Suppressor macrophage (primary cell): ENCODE measurements at places on chromosomes 5 and 9.
A peak's percentile ranks its signal among the peaks of the same experiment; 100 is the strongest.

DNA sequence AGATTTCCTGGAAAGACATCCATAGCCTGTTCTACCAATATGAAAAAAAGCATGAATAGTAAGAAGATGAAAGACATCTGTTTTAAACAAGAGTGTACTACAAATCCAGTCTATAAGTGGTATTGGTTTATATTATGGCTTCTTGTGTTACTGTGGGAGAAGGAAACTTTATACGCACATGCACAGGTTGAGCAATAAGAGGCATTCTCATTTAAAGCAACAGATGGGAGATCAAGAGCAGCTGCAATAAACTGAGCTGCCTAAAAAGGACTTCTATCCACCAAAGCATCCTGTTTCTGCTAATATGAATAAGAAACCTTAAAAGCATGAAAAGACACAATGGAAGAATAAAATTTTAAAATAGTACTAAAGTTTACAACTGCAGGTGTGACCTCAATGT is 8.6 kb upstream of the PCDHB1 start:
- no peak for DNase-seq

- DNase-seq, result no peak
These were observed 45.6 kb downstream of the CNTRL start for GRCh38 chr9:121120386-121120785.

DNA sequence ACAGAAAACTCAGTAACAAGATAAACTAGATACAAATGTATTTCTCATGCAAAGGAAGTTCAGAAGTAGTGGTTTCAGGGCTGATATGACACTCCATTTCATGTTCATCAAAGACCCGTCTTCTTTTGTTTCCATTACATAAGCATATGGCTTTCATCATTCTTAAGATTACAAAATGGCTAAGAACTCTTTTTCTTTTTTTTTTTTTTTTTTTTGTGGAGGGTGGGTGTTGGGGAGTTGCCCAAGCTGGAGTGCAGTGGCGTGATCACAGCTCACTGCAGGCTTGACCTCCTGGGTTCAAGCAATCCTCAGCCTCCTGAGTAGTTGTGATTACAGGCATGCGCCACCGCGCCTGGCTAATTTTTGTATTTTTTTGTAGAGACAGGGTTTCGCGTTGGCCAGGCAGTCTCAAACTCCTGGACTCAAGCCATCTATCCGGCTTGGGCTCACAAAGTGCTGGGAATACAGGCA is 22.0 kb upstream of the PTBP3 start:
- DNase-seq, result no peak

GRCh38 chr5:117881426-117882230 is 1106.7 kb downstream of the DTWD2 start:
- DNase-seq, result no peak

GRCh38 chr9:17509151-17509550 is 69.7 kb upstream of the SH3GL2 start:
- no peak for DNase-seq

DNA sequence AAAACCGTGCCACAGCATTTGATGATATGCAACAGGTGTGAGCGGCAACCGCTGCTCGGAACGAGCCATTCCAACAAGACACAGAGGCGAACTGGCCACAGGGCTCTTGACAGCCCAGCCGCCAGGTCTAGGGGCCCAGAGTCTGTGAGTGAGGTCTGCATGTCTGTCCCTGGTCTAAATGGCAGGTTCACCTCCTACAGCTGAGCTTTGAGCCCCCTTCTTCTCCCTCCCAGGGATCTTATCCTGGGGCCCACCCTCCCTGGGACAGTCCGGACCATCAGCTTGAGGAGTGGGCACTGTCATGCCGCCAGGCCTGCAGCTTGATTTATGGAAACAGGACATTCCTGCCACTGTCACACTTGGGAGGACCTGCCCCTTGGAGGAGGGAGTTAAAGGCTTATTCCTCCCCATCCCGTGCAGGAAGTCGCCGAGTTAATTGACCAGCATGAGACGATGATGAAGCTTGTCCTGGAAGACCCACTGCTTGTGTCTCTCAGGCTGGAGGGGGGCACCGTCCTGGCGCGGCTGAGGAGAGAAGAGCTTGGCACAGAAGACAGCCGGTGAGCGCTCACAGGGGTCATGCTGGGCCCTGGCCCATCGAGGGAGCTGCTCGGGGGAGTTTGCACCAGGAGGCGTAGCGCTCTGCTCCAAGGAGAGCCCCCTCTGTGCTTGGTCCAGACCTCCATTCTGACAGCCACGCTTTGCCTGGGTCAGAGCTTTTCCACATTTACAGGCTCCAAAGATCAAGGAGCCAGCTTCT is 35.5 kb upstream of the LRRC14B start:
- no peak for DNase-seq

GRCh38 chr9:78015241-78015640 is 16.4 kb downstream of the GNAQ start:
- peak; percentile 37 for DNase-seq

DNA sequence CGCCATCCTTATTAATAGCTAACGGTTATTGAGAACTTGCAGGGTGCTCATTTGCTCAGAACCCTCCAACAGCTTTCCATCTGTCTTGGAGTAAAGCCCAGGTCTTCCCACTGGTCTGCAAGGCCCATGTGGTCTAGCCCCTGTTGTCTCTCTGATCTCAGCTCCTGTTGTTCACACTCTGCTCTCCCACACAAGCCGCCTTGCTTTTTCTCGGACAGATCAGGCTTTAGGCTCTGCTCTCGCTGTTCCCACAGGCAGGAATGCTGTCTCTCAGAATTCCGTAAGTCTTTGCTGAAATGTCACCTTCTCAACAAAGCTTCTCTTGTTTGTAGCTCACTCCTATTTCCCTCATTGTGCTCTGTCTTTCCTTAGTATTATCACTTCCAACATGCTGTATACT is 34.3 kb downstream of the GPR107 start:
- no peak for DNase-seq

DNA sequence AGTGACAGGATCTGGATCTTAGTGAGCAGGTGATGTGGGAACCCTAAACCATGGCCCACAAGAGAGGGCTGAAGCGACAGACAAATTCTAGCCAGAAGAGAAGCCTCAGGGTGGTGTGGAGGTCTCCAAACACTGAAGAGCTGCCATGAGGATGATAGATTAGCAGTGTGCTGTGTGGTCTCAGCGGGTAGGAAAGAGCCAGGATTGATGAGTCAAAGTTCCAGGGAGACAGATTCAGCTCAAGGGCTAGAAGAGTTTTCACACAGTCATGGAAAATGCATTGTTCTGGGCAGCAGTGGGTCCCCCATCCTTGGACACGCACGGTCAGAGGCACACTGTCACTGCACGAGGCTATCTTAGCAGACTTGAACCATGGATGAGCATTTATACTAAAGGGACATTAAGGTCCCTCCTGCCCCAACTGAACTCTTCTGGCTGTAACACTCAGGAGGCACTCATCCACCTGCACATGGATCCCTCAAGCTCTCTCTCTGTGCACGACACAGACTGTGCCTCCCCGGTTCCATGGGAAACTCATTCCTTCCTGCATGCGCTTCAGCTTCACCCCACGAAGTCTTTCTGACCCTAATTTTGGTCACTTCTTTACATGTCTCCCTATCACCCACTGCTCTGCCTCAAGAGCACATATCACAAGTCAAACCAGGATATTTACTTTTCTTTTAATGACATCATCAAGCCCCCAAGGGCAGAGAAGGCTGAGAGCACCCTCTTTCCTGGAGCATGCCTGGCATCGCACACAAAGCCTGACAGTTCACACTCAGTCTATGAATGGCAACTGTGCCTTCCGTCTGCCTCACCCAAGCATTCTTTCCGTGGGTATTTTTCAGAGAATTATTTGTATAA is 84.8 kb downstream of the TLE1 start:
- no peak for DNase-seq

DNA sequence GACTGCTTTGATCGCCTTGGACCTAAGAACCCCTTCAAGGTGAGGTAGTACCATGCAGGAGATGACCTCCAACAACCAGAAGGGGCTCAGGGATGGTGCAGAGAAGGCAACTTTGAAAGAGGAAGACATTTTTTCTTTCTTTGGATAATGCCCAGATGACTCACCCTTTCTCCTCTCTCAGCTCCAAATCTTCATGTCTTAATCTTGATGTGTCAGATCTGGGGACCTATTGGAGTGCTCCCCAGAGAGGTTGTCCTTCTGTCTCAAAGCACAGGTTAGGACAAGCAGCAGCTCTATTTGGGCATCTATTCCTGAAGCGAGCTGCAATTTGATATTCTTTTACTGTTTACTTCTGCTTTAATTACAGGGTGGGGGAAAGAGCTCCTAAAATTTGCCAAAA is 229.9 kb upstream of the MAP3K1 start:
- DNase-seq, result peak; percentile 20

DNA sequence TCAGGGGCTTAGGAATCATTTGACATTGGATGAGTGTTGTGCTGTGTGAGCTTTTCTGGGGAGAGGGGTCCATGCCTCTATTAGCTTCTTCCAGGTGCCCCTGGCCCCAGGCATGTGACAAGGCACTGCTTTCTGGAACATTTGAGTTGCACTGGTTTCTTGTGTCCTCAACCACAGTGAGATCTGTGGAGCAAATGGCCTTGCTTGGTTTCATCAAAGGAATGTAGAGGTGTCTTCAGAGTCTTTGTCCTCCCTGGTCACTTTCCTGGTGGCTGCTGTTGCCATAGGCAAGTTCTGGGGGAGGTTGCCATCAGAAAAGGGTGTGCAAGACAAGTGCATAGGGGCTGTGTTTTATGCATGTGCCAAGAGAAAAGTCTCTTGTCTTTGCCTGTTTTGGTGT is 157.5 kb downstream of the MACROH2A1 start:
- DNase-seq, result no peak

DNA sequence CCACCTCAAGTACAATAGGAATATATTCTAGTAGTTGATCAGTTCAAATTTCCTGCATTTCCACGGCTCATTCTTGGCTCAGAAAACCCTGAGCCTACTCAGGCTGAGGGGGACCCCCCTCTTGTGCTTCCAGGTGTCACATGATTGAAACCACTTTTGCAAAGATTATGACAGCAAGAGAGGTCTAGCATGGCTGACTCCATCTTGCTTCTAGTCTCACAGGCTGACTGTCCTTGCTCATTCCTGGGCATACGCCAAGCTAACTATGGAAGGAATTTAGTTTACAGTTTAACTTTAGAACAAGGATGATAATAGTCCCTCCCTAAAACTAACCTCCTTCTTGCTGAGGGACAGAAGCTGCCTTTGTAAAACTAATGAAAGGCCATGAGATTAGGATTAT is 154.1 kb downstream of the SNX18 start:
- DNase-seq, result no peak

- DNase-seq, result no peak
These were observed 55.0 kb upstream of the TRPC7 start for GRCh38 chr5:136420168-136420898.

GRCh38 chr9:5611321-5612184 is 17.4 kb upstream of the RIC1 start:
- DNase-seq, result no peak

GRCh38 chr9:24590432-24590831 is 44.7 kb upstream of the IZUMO3 start:
- DNase-seq, result no peak

DNA sequence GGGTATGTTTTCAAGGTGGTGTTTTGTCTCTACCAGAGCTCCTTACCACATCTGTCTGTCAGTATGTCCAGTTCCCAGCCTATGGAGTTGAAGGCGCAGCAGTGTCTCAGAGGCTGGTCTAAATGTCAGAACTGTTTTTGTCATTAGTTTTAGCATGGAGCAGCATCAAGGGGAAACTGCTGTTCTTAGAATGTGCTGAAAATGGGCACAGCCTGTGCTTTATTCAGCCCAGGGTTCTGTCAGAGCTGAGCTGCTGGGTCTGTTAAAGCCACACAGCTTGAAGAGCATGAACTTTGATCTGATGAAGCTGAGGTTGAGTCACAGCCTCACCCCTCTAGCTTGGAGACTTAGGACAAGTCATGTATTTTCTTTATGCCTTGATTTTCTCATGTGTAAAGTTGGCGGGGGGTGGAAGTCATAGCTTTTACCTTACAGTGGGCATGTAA is 71.9 kb downstream of the RALGPS1 start:
- DNase-seq, result no peak

- DNase-seq, result no peak
These were observed 282.7 kb upstream of the POU5F2 start for GRCh38 chr5:94024101-94024500.

DNA sequence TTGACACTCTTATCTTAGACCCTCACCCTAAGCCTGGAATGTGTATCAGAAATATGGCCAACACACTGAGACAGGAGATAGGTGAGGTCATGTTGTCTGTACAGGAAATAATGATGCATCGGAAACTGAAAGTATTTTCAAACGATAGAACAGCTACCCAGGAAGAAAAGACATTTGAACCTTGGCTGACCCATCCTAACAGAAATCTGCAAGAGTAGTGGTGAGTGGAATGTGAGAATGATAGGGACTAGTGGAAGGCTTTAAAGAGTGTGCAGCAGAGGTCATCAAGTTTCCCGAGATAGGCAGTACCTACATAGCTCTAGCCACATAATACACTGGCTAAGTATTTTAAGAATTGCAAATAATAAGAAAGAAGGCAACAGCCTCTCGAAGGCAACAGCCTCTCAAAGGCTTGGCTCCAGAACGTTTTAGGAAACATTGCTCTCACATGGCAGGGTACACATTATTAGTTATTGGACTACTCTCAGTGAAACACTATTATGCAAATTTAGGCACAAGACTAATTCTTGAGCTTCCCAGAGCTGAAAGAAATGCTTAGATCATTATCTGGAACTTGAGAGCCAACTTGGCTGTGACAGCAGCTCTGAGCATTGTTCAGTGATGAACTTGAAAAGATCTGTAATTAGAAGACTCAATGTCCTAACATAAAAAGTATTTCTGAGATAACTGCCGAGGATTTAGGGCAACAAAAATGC is 133.1 kb upstream of the FBXL7 start:
- no peak for DNase-seq

GRCh38 chr5:81239613-81240012 is 6.5 kb downstream of the CKMT2 start:
- DNase-seq, result no peak

GRCh38 chr9:16640649-16641048 is 229.8 kb downstream of the BNC2 start:
- DNase-seq, result no peak

- no peak for DNase-seq
These were observed 15.2 kb downstream of the FBXL7 start for GRCh38 chr5:15515229-15515628.

DNA sequence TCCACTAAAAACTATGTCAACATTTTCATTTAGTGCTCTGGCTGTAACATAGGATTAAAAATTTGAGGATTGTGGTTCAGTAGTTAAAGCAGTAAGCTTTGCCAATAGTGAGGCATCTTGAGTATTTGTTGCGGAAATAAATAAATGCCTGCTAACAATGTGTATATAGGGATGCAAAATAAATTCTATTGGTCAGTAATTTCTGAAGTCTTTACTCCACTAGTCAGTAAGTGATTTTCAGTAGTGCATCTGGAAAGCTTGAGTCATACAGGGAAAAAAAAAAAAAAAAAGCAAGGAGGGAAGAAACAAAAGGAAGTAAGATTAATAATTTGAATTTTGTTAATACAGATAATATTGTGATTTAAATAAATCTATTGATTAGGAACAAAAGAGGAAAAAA is 21.0 kb downstream of the NIPBL start:
- DNase-seq, result no peak

- no peak for DNase-seq
These were observed 73.1 kb downstream of the LRSAM1 start for GRCh38 chr9:127524373-127524772.
